Bladder microvascular endothelial cell (primary cell): ENCODE measurements at places on chromosomes 1 and 21. TPM values are rescaled to one million over a fixed set of nuclear protein-coding genes. Genes with fewer than 3 reads are reported as not detected.

CLCNKA gene
- total RNA-seq: not detected in 2 replicates

COL8A2 gene
- 0.16 and 1.8 TPM in 2 replicates for total RNA-seq

LINGO4 gene
- total RNA-seq: not detected in 2 replicates

AQP10 gene
- not detected in 2 replicates for total RNA-seq

LCE4A gene
- not detected in 2 replicates for total RNA-seq

GJB3 gene
- total RNA-seq: not detected in 2 replicates

NIBAN1 gene
- total RNA-seq: 17.4 and 29.5 TPM in 2 replicates

DYRK3 gene
- total RNA-seq: 9.2 and 9.3 TPM in 2 replicates

C1orf94 gene
- total RNA-seq: not detected in 2 replicates

NVL gene
- 19.3 and 34.6 TPM in 2 replicates for total RNA-seq

PYHIN1 gene
- not detected in 2 replicates for total RNA-seq

NTRK1 gene
- 0.06 TPM in 1 of 2 replicates, not detected in the other for total RNA-seq

CA6 gene
- total RNA-seq: not detected in 2 replicates

HCRTR1 gene
- 0.65 and 5.2 TPM in 2 replicates for total RNA-seq

ADGRL4 gene
- total RNA-seq: 231 and 282 TPM in 2 replicates

LYST gene
- 11.2 and 30.1 TPM in 2 replicates for total RNA-seq

HAO2 gene
- total RNA-seq: not detected in 2 replicates

ZZZ3 gene
- 35.1 and 139 TPM in 2 replicates for total RNA-seq

TENT5C gene
- total RNA-seq: 0.16 and 1.1 TPM in 2 replicates

PLA2G2C gene
- total RNA-seq: not detected in 2 replicates

USP16 gene
- total RNA-seq: 19.3 and 26.0 TPM in 2 replicates

BTBD8 gene
- 1.9 and 2.8 TPM in 2 replicates for total RNA-seq

LEPR gene
- 13.1 and 136 TPM in 2 replicates for total RNA-seq

CYP4X1 gene
- 0.65 and 18.4 TPM in 2 replicates for total RNA-seq
